ENCODE measurements at places on chromosomes 2 and 18.

- DNase-seq, result no peak
Observed at GRCh38 chr2:27133195-27133875, 1.1 kb downstream of the PREB start.

DNA sequence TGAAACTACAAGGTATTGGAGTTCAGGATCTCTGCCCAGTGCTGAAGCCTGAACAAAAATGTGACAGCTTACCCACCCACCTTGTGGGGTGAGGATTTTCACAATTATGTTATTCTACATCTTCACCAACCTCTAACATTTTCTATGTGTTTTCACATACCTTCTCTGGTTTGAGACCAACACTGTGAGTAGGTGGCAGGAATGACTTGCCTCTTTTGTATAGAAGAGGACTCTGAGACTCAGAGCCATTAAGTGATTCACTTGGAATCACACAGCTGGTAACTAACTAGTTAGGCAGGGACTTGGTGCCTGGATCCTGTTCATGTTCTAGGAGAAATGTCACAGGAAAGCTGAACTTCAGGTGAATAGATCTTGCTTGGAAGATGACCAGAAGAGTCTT, 14.8 kb upstream of the SRBD1 start:
- DNase-seq, result no peak

- DNase-seq, result no peak
Observed at GRCh38 chr2:73968357-73968937, 16.3 kb upstream of the TET3 start.

DNA sequence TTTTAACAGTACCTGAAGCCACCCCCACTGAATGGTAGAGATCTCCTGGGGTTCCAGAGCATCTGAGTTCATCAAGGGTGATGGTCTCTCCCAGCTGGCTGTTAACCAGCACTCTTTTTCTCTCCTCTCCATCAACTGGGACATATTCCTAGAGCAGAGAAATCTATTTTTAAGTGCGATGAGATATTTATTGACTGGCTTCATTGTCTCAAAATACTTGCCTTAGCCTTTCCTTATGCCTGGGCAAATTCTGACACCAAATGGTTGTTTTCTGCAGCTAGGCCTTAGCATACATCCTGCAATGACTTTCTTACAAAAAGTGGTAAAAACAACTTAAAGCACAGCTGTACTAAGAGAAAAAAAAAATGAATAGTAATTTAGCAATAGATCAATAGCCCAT, 19.6 kb downstream of the NOSTRIN start:
- no peak for DNase-seq

DNA sequence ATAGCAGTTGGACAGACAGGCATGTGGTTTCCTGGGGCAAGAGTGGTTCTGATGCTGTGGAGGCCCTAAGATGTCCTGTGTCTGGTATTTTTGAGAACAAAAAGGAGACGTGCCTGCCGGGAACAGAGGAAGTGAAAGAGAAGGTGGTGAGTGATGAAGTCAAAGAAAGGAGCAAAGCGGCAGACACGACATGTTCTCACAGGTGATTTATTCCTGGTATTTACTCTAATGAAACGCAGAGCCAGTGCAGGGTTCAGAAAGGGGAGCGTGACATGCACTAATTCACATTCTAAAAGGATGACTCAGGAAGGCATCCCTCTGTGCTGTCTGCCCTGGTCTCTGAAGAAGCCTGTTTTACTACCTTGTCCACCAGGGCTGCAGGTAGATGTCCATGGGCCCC, 211.0 kb downstream of the KCNE4 start:
- DNase-seq, result no peak

DNA sequence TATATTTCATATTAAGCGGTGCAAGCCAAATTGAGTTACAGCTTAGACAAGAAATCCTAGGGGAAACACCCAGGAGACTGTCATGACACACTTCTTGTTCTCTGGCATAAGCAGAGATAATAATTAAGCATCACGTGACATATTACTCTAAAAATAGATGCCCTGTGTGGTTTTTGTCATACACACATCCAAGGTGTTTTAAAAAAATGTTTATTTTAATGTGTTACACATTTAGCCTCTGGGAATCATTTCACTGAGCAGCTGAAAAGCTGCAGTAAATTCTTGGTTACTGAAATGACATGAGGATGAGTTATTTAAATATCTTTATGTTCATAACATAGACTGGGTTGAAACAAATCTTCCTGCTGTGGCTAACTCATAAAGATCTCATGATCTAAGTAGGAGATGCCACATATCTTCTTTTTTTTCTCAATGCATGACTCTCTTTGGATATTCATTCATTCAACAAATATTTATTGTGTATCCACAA, 38.0 kb upstream of the ERMN start:
- DNase-seq, result no peak

GRCh38 chr18:48345596-48345995, 63.6 kb downstream of the ZBTB7C start:
- no peak for DNase-seq

- no peak for DNase-seq
Observed at GRCh38 chr18:11002796-11003195, 146.6 kb downstream of the PIEZO2 start.

- DNase-seq, result no peak
Observed at GRCh38 chr2:62364791-62365528, 141.0 kb downstream of the TMEM17 start.

- DNase-seq, result no peak
Observed at GRCh38 chr2:219551441-219552381, 7.9 kb downstream of the TMEM198 start.

GRCh38 chr2:26033270-26033817, 540 bp upstream of the RAB10 start:
- peak; percentile 86 for DNase-seq

GRCh38 chr18:12658426-12659138, 675 bp upstream of the SPIRE1 start:
- no peak for DNase-seq

GRCh38 chr2:110820128-110820527, 87.8 kb downstream of the ACOXL start:
- DNase-seq, result no peak

GRCh38 chr2:197284956-197285355, 25.6 kb downstream of the ANKRD44 start:
- no peak for DNase-seq

- no peak for DNase-seq
Observed at GRCh38 chr2:178084273-178084672, 11.7 kb upstream of the PDE11A start.

GRCh38 chr2:191907091-191907490, 60.2 kb upstream of the CAVIN2 start:
- no peak for DNase-seq

DNA sequence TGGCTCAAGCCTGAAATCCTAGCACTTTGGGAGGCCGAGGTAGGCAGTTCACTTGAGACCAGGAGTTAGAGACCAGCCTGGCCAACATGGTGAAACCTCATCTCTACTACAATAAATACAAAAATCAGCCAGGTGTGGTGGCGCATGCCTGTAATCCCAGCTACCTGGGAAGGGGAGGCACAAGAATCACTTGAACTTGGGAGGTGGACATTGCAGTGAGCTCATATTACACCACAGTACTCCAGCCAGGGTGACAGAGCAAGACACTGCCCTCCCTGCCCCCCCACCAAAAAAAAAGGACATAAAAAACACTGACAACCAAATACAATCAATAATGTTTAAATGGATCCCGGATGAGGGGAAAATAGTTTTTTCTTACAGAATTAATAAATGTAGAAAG, 7.8 kb downstream of the TIA1 start:
- no peak for DNase-seq

- DNase-seq, result no peak
Observed at GRCh38 chr2:145906354-145906753, 1386.4 kb upstream of the ZEB2 start.

GRCh38 chr18:25192065-25192464, 159.9 kb downstream of the ZNF521 start:
- no peak for DNase-seq

DNA sequence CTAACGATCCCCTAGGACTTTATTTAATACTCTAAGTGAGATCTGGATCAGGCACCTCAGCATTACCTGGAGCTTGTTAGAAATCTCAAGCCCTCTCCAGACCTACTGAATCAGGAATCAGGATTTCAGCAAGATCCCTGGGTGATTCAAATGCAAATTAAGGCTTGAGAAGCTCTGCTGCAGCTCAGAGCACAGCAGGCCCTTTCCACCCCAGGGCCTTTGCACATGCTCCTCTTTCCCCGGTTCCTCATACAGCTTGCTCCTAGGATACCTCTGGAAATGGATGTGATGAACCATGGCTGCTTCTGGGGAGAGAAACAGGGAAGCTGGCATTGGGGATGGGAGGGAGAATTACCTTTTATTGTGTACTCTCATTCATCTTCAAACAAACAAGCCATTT, 40.3 kb upstream of the MGAT4A start:
- no peak for DNase-seq

- no peak for DNase-seq
Observed at GRCh38 chr2:13474538-13474937, 757.8 kb downstream of the TRIB2 start.

GRCh38 chr2:96329456-96329855, 4.3 kb downstream of the ITPRIPL1 start:
- DNase-seq, result no peak

GRCh38 chr2:85950743-85951142, 62.0 kb upstream of the ST3GAL5 start:
- no peak for DNase-seq

DNA sequence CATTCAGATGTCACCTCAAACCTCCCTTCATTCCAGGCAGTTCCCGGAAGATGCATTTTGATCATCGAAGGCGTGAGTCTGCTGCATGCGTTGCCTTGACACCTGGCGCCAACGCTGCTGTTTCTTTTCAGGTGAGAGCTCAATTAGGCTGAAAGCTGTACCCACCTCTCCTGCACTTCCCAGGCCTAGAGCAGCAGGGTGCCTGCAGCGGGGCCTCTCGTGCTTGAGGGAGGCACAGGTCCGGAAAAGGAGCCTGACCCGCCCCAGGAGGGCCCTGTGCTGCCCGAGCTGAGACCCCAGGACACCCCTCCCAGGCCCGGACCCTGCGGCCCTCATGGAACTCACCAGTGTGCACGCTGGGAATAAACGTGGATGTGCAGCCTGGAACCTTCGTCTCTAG, 31.4 kb upstream of the KCNG2 start:
- no peak for DNase-seq

DNA sequence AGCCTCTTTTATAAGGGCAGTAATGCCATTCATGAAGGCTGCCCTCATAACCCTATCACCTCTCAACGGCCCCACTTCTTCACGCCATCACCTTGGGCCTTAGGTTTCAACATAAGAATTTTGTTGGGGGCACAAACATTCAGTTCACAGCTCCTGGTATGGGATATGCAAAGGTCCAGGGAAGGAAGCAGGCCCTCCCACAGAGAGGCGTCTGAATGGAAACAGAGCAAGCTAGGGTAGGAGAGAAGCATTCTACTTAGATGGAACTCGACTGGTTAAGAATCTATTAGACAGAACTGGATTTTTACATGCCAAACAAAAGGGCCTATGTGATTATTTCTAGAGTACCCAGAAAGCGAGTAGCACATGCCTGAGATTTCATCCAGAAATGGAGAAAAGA, 42.8 kb downstream of the PROKR1 start:
- DNase-seq, result no peak

DNA sequence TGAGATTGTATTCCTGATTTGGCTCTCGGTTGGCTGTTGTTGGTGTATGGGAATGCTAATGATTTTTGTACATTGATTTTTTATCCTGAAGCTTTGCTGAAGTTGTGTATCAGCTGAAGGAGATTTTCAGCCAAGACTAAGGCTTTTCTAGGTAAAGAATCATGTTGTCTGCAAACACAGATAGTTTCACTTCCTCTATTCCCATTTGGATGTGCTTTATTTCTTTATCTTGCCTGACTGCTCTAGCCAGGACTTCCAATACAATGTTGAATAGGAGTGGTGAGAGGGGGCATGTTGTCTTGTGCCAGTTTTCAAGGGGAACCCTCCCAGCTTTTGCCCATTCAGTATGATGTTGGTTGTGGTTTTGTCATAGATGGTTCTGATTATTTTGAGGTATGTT, 90.4 kb downstream of the CYP26B1 start:
- DNase-seq, result no peak

DNA sequence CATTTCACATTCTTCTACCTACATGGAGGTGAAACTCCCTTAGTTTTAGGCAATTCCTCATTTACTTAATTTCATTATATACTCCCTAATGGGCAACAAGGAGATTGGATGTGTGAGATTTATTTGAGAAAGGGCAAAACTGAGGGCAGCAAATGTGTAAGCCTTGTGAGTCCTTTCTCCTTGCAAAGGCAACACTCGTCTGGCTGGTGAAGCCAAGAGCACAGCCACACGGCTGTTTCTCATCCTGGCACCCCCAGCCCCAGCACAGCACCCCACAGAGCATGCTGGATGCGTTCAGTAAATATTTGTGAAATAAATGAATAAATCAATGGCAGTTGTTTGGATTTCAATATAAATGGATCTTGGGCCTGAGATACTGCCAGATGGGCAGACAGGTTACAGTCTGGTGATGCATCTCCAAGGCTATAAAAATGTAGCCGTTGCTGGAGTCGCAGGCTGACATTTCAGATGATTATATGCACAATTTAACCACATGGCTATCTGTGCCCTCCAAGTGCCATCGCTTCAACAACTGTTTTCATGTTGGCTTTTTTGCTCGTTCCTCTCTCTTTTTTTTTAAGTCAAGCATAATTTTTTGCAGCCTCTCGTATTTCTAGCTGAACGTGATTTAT, 154.1 kb upstream of the REV1 start:
- peak; percentile 47 for DNase-seq

DNA sequence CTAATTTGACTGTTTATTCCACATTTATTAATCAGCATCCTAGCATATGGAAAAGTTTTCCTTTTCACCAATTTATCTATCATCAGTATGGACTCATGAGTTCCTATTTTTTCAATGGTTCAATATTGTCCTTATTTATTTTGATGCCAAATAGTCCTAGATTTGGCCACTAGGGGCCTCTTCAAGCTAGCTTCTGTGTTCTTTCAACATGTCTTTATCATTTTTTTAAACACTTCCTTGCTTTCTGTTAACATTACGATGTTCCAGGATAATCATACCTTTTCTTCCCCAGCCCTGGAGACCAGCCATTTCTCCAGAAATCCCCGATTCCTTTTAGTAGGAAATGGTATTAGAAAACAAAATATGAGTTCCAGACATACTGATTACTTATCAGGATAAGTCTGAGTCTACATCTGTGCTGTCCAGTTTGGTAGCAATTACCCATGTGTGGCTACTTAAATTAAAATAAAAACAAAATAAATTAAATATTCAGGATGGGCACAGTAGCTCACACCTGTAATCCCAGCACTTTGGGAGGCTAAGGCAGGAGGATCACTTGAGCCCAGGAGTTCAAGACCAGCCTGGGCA, 70.6 kb downstream of the RPE start:
- DNase-seq, result no peak

- DNase-seq, result no peak
Observed at GRCh38 chr2:122135021-122135937, 379.8 kb downstream of the TSN start.

DNA sequence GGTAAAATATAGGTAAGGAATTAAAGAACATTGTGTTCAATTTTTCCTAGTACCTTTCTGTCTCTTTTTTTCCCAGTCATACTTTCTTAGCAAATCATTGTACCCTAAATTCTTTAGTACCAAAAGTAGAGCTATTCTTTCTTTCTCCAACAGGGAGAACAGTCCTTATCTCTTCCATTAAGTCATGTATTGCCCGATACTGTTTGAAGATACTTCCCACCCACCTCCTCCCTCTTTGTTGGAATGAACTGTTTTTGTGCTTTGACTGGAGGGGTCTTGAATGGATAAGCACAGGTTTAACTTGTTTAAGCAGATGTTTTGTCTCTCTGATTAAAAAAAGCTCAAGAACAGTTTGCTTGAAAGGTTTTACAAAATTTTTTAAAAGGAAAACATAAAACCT, 41.3 kb downstream of the RAB10 start:
- no peak for DNase-seq
